ENCODE measurements at places on chromosomes 5 and 9. TPM values are rescaled to one million over a fixed set of nuclear protein-coding genes. Genes with fewer than 3 reads are reported as not detected.

- no peak for DNase-seq
Observed at GRCh38 chr5:10153808-10154537, 95.7 kb downstream of the ATPSCKMT start.

The ANKRA2 gene
- 8.7 TPM for polyA plus RNA-seq

GRCh38 chr9:115540091-115540490 lies 422.1 kb upstream of the TNC start:
- DNase-seq, result no peak

GRCh38 chr5:162160401-162160800 lies 92.8 kb downstream of the GABRG2 start:
- no peak for DNase-seq

DNA sequence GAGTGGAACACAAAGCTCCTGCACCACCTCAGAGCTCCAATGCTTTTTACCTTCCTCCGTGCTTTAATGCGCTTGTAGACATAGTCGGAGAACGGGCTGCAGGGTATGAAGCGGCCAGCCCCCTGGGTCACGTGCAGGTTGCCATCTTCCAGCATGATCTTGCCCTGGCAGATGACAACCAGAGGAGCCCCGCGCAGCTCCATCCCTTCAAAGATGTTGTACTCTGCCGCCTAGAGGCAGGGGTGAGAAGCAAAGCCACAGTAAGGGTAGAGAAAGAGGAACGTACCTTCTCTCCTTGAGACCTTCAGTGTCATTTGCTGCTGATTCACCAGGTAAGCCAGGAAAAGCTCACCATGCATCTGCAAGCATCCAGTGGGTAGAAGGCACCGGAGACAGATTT lies 112.3 kb downstream of the DPYSL3 start:
- no peak for DNase-seq

GRCh38 chr5:139194486-139194885 lies 3.7 kb downstream of the SIL1 start:
- DNase-seq, result no peak
